SW480 (cell line): ENCODE measurements at places on chromosomes 13 and 19.
A peak's percentile ranks its signal among the peaks of the same experiment; 100 is the strongest.

GRCh38 chr13:112815871-112816270 is 126.0 kb downstream of the ATP11A start:
- DNase-seq: no peak

- peak; percentile 89 for DNase-seq
Measured at GRCh38 chr19:46813839-46814358, 25.5 kb upstream of the SLC1A5 start.

DNA sequence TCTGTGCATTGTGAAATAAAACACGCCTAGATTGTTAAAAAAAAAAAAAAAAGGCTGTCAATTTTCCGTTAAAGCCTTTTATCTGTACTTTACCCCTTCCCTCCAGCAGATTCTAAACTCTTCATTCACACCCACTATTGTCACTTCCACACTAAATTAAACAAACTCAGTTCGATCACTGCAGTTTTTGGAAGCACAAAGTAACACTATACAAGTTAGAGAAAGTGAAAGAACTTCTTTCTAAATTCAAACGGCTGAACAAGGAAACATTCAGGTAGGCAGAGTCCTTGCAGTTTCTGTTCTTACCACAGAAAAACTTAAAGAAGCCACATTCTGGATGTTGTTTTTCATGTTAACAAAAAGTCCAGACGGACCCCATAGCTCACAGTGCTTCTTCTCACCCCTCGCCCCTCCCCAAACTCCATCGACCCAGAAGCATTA is 27.5 kb upstream of the UBE2L5 start:
- DNase-seq: no peak

- no peak for DNase-seq
Measured at GRCh38 chr19:51354103-51354741, 12.0 kb downstream of the ETFB start.

DNA sequence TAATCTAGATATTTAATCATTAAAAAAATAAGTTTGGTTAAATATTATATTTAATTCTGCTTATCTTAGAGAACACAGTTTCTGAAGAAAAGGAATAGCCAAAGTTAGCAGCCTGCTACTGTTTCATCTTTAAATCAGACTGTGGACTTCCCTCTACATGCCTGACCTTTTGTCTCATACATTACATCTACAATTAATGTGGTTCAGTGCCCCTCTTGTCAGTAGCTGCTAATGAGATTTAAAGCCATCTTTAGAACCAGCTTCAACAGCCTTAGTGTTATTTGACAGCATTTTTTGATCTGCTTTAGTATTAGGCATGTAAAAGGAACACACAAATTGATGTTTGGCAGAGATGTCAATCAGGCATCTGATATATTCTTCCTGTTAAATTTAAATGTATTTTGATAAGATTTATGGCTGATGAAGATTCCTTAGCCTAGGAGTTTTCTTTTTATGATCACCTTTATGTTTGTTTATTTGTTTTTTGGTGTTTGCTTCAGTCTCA is 1925.8 kb upstream of the PRR20A start:
- no peak for DNase-seq

DNA sequence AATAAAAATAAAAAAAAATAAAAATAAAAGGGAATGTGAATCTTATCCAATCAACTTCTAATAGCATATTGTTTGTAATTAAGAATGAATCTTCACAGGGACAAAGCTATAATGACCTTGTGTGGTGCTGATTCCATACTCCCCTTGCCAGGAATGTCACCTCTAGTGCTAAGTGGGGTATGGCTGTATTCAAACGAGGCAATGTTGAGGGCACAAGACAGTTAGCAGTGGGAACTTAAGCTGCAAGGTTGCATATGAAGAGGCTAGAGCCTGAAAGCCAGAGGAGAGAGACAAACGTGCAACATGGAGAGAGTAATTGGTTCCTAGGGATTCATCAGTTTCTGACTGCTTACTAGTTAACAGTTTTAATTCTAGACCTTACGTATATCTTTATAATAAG is 43.9 kb upstream of the CSNK1A1L start:
- no peak for DNase-seq

GRCh38 chr13:30963791-30964190 is 31.3 kb downstream of the TEX26 start:
- peak; percentile 47 for DNase-seq

GRCh38 chr13:108305655-108306054 is 36.1 kb downstream of the TNFSF13B start:
- DNase-seq: no peak

DNA sequence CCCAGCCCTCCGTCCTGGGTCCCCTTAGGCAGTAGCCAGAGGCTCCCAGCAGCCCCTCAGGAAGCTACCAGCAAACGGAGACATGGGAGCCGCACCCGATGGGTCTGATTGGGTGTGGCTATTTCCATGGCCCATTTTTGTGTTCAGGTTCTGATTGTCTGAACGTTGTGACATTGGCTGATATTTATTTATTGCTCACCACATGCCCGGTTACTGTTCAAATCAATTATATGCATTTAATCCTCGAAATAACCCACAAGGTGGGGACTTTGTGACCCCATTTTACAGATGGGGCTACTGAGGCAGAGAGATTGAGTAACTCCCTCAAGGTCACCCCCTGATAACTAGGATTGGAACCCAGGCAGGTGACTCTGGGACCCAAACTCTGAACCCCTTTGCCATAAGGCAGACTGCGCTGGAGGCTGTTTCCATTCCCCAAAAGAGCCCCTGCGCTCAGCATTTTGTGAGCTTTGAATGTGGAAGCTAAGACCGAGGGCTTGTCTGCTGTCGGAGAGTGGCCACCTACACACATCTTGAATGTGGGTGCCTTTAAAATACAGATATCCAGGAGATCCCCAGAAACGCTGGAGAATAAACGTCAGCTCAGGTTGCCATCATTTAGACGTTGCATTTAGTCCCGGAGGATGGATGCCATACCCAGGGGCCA is 13.6 kb upstream of the MCF2L start:
- DNase-seq: no peak

DNA sequence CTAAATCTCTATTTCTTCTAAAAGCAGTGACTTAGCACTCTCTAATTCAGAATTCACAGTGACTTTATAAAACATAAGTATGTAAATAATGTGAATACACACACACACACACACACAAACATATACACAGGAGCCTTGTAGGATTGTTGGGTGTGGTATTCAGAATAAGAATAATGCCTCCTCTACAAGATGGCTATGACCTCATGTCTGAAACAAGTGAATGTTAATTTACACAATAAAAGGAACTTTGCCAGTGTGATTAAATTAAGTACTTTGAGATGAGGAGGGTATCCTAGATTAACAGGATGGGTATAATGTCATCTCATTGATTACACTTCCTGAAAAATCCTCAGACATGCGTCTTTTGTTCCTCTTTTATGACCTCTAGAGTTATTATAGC is 234.6 kb downstream of the SLITRK6 start:
- no peak for DNase-seq

- no peak for DNase-seq
Measured at GRCh38 chr19:48618278-48618915, 581 bp downstream of the RPL18 start.

DNA sequence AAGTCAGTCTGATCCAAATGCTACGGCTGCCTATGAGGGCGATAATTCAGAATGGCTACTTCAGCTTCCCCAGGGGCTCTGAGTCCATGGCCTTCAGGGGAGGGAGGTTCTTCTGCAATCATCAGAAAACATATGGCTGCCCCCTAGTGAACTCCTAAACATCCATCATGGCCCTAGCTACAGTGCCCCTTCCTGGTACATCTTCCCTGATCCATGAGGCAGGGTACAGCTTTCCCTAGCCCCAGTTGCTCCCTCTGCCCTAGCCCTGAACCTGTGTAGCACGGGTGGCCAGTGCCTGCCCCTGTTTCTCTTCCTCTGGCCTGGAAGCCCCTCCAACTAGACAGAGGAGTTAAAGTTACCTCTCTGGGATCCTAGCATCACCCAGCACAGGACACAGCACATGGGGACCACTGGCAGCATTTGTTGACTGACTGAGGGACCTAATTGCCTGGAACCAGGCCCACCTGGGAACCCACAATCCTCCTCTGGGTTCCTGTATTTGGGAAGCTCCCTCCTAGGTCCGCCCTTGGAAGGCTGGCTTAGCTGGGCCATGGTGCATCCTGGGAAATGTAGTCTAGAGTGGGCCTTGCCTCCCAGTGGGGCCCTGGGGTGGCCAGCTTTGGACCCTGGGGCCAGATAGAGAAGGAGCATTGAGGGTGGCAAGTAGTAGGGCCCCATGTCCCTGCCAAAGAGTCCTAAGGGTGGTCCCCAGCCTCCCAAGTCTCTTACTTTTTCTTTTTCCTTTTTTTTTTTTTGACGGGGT is 17.7 kb upstream of the SEMA6B start:
- DNase-seq: no peak

DNA sequence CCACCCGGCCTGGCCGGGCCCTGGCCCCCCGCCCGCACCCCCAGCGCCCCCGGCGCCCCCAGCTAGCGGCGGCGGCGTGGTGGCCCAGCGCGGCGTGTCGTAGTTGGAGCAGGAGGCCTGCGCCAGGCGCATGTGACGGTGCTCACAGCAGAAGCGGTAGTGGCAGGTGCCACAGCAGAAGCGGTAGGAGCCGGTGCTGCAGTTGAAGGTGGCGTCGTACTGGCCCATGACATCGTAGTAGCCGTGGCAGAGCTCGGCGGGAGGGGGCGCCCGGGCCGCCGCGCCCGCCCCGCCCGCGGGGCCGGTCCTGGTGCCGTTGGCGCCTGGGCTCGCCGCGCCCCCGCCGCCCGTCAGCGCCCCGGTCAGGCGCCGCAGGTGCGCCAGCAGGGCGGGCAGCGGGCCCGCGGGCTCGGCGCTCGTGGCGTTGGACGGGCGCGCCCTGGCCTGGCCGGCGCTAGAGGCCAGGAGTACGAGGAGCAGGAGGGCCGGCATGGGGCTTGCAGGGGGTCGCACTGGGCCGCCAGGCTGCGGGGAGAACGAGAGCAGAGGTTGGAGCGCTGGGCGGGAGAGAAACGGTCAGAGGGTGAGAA is 633 bp downstream of the SHISA7 start:
- peak; percentile 75 for DNase-seq

GRCh38 chr19:18978616-18979015 is 37.6 kb upstream of the HOMER3 start:
- no peak for DNase-seq

DNA sequence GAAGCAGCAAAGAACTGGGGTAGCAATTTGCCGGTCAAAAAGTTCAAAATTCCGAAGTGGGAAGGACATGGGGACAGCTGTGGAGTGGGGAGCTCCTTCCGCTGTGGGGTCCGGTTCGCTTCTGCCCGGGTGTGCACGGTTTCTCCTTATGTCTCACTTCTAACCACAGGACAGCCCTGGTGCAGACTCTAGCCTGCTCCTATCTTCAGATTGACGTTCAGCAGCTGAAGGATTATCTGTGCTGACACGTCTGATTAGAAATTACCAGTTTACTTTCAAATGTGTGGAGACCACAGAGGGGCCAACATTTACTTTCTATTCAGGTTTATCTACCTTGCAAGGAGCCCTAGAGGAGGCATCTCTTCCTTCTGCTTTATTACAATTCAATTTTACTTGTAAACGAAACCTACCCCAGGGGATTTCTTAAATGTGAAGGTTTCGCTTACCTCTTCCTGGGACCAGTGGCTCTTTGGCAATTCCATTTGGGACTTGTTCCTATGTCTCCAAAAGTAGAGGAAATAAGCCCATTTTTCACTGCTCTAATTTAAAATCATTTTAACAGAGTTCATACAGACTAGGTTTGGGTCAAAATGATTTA is 27.3 kb downstream of the LHFPL6 start:
- DNase-seq: no peak

- no peak for DNase-seq
Measured at GRCh38 chr19:17553256-17553655, 2.2 kb upstream of the COLGALT1 start.

DNA sequence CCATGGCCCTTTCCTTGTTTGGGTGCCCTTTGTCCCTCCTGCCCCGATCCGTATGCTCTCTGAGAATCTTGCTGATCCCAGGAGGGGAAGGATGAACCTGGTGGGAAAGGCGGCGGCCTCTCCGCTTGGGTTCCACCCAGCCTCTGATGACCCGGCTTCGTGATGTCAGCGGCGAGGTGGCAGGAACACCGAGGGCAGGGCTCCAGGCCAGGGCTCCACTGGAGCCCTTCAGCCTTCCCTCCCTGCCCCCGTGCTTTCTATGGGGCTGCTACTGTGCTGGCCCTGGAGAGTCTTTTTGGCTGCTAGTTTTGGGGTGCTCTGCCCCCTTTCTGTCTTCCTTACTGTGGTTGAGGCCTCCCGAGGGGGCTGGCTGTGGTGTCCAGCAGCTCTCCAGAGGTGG is 11.9 kb upstream of the LIN7B start:
- DNase-seq: no peak

- peak; percentile 99 for DNase-seq
Measured at GRCh38 chr19:45091031-45091923, 1.7 kb upstream of the PPP1R37 start.

- peak; percentile 30 for DNase-seq
Measured at GRCh38 chr19:41708481-41708880, at the start of gene CEACAM5. CEACAM5 (plus strand) TSS chr19:41708626; CDS start chr19:41708732, 106 bp downstream.

DNA sequence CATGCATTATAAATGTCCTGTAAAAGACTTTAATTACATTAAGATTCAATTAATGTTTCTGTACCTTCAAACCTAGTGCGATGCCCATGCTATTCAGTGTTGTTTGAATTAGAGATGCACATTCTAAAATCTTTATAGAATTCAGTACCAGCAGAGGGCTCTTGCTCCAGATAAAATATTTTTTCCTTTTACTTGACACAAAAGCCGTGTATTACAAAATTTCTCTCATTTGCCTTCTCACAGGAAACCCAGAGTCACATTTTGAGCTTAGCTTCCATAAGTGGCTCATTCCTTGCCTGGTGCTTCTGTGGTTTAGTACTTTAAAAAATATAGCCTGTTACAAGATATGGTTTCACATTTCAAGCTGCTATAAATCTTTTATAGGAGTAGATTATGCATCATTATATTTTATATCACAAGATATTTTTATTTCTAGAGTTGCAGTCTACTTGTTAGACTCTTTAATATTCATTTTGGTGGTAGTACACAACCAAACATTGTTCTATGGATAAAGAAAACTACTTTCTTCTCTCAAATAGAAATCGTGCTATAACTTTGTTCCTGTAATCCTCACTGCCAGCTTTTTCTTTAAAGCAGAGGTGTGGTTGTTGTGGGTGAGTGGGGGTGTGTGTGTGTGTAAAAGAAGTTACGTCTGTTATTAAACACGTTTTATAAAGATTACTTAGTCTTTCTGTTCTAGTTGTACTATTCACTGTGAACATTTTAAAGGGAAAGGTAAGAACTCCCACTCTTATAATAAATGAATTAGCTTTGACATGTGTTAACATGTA is 101.4 kb downstream of the RNF17 start:
- DNase-seq: no peak

- no peak for DNase-seq
Measured at GRCh38 chr13:80251403-80251802, 89.5 kb downstream of the SPRY2 start.

GRCh38 chr19:35320065-35320713 is 8.8 kb upstream of the CD22 start:
- DNase-seq: no peak
